CD14-positive monocyte (primary cell): ENCODE measurements at places on chromosomes 1 and 21. TPM values are rescaled to one million over a fixed set of nuclear protein-coding genes. Genes with fewer than 3 reads are reported as not detected.
A peak's percentile ranks its signal among the peaks of the same experiment; 100 is the strongest.

DNA sequence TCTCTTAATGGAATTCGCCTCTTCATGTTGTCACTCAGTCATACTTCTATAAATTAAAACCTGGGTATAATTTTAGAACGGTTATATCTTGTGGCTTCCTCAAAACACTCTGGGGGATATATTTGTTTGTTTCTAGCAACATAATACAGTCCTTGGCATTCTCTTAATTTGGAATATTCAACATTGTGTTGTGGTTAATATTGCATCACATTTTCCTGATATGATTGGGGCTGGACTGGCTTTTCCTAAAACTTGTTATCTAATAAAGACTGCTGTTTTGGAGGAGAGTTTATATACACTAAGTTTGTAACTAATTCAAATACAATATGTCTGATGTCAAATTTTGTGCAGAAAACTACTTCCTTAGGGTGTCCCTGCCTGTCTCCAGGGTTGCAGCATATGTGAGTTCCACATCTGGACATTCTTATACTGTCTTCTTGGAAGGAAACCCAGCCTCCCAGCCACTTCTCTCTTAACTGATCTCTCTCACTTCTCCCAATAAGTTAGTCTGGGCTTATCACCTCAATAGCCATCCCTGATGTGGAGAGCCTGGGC is 892.6 kb downstream of the MRPL39 start:
- no peaks in the 10 kb centered on the region for H3K27me3 ChIP-seq
- no peaks in the 10 kb centered on the region for H3K36me3 ChIP-seq
- no peak overlapping the region for H3K27ac ChIP-seq
- DNase-seq, result no peak
- no peaks in the 10 kb centered on the region for H3K4me1 ChIP-seq
- H3K4me3 ChIP-seq, result no peak overlapping the region

GRCh38 chr1:225774281-225775147 is 3.1 kb upstream of the SRP9 start:
- H3K27me3 ChIP-seq, result no peaks in the 10 kb centered on the region
- DNase-seq, result no peak
- H3K36me3 ChIP-seq, result no peaks in the 10 kb centered on the region
- H3K4me3 ChIP-seq, result no peak overlapping the region

Gene OR2T11
- not detected in 2 replicates for polyA plus RNA-seq

Gene CYP4Z1
- polyA plus RNA-seq, result not detected in 2 replicates

Gene DRAXIN
- polyA plus RNA-seq, result 0.10 and 0.27 TPM in 2 replicates

Gene TNFRSF18
- not detected in 2 replicates for polyA plus RNA-seq

GRCh38 chr21:41737651-41738324 is 29.1 kb downstream of the RIPK4 start:
- no peaks in the 10 kb centered on the region for H3K27me3 ChIP-seq
- H3K4me1 ChIP-seq, result peaks cover 22% of the 10 kb centered on the region
- no peak overlapping the region for H3K27ac ChIP-seq
- H3K36me3 ChIP-seq, result no peaks in the 10 kb centered on the region

DNA sequence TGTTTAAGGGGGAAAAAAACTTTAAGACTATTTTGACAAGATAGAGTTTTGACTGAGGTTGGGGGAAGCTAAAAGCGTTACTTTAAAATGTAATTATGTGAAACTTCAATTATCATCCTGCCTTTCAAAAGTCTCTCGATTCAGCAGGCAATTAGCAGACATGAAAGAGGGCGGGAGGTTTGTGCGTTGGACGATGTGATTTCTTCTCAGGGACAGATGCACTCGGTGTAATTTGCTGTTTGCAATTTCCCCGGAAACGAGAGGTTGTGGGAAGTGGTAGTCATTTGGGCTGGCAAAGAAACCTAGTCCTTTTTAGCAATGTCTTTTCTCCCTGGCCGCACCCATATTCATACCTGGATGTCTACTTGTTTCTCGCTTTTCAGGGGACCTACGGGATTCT is 27.1 kb downstream of the KAZN start:
- H3K27ac ChIP-seq, result no peak overlapping the region
- no peak for DNase-seq
- H3K4me1 ChIP-seq, result no peaks in the 10 kb centered on the region
- H3K4me3 ChIP-seq, result no peak overlapping the region
- H3K36me3 ChIP-seq, result no peaks in the 10 kb centered on the region

Gene TNFRSF25
- 3.0 and 3.1 TPM in 2 replicates for polyA plus RNA-seq

GRCh38 chr1:145974721-145975120 is 10.2 kb downstream of the POLR3GL start:
- no peak for DNase-seq
- H3K36me3 ChIP-seq, result no peaks in the 10 kb centered on the region
- H3K4me1 ChIP-seq, result peaks cover 27% of the 10 kb centered on the region
- H3K4me3 ChIP-seq, result no peak overlapping the region
- H3K27ac ChIP-seq, result no peak overlapping the region
- H3K27me3 ChIP-seq, result no peaks in the 10 kb centered on the region

- no peak overlapping the region for H3K27ac ChIP-seq
- H3K4me3 ChIP-seq, result no peak overlapping the region
- H3K4me1 ChIP-seq, result peaks cover 11% of the 10 kb centered on the region
- H3K36me3 ChIP-seq, result peaks cover 26% of the 10 kb centered on the region
- no peaks in the 10 kb centered on the region for H3K27me3 ChIP-seq
These were observed 12.0 kb downstream of the UBE2Q1 start for GRCh38 chr1:154546264-154547063.

DNA sequence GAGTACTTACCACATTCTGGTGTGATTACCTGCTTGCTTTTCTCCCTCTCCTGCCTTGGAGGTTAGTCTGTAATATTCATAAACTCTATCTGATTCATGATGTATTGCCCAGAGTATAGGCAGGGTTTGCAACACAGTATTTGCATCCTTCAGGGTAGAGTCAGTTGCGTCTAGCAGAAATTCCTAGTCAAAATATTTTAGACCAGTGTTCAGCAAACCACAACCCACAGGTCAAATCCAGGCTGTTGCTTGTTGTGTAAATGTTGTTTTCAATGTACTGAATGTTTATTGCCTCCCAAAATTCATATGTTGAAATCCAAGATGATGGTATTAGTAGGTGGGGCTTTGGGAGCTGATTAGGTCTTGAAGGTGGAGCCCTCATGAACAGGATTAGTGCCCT is 82.9 kb downstream of the NGF start:
- DNase-seq, result no peak
- no peaks in the 10 kb centered on the region for H3K4me1 ChIP-seq
- H3K27ac ChIP-seq, result no peak overlapping the region
- H3K27me3 ChIP-seq, result no peaks in the 10 kb centered on the region
- no peak overlapping the region for H3K4me3 ChIP-seq
- H3K36me3 ChIP-seq, result no peaks in the 10 kb centered on the region

GRCh38 chr21:17708522-17709265 is 96.0 kb upstream of the BTG3 start:
- no peak for DNase-seq
- no peaks in the 10 kb centered on the region for H3K4me1 ChIP-seq
- H3K27ac ChIP-seq, result no peak overlapping the region
- H3K4me3 ChIP-seq, result no peak overlapping the region

DNA sequence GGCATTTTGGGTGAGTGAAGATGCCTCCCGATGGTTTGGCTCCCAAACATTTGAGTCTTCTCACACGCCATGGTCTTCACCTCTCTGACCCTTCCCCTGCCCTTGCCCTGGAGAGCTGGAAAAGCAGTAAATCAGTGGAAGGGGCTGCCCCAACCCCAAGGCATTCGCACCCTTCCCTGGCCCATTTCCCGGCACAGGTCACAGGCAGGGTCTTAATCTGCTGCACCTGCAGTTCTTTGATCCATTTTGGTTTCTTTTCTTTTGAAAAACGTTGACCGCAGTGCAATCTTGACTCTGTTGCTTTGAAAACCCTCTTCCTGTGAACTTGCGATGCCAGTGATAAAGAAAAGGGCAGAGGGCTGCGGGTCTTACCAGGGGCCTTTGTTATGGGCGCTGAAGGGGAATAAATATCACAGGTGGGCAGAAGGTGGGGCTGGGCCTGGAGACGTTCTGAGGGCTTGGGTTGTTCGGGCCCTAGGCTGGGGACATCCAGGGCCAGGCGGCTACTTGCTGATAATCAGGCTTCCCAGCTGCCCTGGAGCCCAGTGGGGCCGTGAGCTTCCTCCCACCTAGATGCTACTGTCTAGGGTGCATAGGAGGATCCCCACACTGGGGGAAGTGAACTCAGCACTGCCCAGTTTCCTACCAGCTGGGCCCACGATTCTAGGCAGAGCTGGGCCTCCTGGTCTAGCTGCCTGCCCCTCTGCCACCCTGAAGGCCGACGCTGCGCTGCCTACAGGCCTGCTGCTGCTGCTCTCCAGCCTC is 38.6 kb upstream of the EPS8L3 start:
- H3K27ac ChIP-seq, result no peak overlapping the region
- H3K4me3 ChIP-seq, result no peak overlapping the region
- no peaks in the 10 kb centered on the region for H3K36me3 ChIP-seq
- peaks cover 15% of the 10 kb centered on the region for H3K4me1 ChIP-seq
- H3K27me3 ChIP-seq, result no peaks in the 10 kb centered on the region
- DNase-seq, result no peak

GRCh38 chr1:68346188-68346808 is 103.5 kb downstream of the RPE65 start:
- no peak overlapping the region for H3K4me3 ChIP-seq
- no peaks in the 10 kb centered on the region for H3K27me3 ChIP-seq
- no peak for DNase-seq
- peaks cover 41% of the 10 kb centered on the region for H3K4me1 ChIP-seq
- H3K36me3 ChIP-seq, result no peaks in the 10 kb centered on the region
- H3K27ac ChIP-seq, result no peak overlapping the region

DNA sequence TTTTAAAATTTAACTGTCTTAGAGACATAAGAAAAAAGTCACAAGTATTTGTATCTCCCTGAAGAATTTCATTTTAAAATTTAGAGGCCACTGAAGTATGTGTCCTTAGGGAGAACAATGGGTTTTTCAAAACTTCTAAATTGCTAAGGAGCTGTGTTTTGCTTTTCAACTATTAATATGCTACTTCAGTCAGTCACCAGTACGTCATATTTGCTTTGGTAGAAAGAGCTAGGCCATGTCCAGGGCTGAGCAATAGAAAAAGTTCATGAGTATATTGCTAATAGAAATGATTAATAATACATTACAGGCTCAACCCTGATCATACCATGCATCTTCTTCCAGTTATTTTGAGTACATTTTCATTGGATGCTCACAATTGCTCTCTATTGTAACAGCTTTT is 1.7 kb upstream of the SGIP1 start:
- H3K4me3 ChIP-seq, result no peak overlapping the region
- H3K36me3 ChIP-seq, result no peaks in the 10 kb centered on the region
- no peak for DNase-seq
- H3K27me3 ChIP-seq, result peaks cover 26% of the 10 kb centered on the region

DNA sequence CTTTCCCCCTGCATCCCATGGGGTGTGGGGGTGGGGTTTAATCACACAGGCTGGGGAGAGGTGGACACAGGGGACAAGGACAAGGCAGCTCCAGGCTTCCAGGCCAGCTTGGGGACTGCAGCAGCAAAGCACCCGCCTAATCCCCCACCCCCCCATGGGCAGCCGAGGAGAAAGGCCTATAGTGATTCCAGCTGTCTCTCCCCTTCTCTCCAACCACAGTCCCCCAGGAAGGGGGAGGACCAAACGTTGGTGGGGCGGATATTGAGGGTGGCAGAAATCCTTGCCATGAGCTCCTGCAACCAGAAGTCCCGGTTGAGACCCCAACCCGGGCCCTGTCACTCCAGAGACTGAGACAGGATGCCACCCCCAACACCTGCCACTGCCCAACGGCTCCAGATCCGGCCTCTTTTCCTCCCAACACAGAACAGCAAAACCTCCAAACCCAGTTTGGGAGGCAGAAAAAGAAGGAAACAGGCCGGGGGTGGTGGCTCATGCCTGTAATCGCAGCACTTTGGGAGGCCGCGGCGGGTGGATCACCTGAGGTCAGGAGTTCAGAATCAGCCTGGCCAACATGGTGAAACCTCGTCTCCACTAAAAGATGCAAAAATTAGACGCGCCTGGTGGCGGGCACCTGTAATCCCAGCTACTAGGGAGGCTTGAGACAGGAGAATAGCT is 1.7 kb downstream of the EPHA2 start:
- no peak for DNase-seq
- peak overlapping the region; percentile 73 for H3K4me3 ChIP-seq
- H3K4me1 ChIP-seq, result peaks cover 32% of the 10 kb centered on the region
- H3K36me3 ChIP-seq, result no peaks in the 10 kb centered on the region
- H3K27me3 ChIP-seq, result peaks cover 6% of the 10 kb centered on the region
